Fibroblast of the conjunctiva (primary cell): ENCODE measurements at places on chromosomes 7 and 10.

DNA sequence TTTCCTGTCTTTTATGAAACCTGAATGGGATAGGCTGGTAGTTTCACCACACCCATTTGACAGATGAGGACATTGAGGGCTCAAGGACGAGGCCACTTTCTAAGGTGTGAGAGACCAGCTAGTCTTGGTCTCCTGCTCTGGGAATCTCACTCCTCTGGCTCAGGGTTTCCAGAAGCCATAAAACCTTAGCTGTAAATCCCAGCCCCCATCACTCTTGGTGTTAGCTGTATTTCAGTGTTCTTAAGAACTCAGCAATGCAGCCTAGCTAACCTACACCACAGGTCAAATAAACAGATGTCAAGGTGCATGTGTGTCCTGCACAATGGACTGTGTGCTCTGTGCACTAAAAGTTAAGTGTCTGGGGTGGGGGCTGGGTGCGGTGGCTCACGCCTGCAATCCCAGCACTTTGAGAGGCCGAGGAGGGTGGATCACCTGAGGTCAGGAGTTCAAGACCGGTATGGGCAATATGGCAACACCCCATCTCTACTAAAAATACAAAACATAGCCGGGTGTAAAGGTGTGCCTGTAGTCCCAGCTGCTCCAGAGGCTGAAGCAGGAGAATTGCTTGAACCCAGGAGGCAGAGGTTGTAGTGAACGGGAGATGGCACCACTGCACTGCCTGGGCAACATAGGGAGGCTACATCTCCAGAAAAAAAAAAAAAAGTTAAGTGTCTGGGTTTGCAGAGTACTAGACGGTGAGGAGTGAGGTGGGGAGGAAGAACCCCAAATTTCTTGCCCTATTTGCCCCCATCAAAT, 567 bp upstream of the EPO start:
- peak; percentile 37 for DNase-seq

DNA sequence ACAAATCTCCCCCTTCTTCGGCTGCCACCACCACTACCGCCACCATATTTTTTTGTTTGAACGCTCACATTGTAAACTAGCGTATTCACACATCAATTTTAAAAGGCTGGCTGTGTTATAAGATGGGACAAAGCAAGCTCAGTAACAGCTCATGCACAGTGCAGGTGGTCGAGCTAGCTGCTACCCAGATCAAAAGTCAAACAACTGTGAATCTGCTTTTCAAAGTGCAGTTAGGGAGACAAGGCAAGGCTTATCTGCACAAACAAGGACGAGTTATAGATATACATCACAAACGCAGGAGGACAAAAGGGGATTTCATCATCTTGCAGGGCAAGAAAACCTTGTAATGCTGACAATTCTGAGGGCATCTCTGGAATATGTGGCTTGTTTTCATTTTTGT, 231.6 kb downstream of the VTI1A start:
- DNase-seq: no peak

DNA sequence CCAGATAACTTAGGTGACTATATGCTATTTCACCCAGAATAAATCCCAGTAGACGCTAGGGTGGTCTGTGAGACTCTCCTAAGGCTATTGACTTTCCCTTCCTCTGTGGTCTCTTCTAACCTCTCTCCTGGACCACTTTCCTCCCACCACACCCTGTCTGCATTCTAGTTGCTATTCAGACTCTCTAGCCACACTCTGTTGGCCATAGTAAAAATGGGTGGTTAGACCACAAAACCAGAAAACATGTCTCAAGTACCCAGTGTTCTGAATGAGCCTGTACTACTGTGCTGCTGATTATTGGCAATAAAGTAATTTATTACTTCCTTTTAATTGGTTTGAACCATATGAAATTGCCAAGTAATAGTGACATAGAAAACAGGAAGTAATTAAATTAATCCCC, 240.8 kb downstream of the KIF20B start:
- no peak for DNase-seq

DNA sequence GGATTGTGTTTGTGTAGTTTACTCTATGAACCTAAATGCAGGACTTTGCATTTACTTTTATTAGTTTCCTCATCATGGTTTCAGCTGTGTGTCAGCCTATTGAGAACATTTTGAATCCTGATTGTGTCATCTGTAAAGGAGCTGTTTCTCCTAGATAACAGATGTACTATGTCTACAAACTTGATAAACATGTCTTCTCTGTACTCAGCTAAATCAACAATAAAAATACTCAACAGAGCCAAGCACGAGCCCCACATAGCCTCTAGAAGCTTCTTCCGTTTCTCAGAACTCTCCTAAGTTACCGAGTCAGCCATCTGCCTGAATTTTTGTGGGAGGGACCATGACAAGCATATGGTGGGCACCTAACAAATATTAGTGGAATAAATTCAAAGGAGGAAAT, 234.7 kb downstream of the SKAP2 start:
- DNase-seq: no peak

GRCh38 chr7:129052441-129052840, 2.5 kb downstream of the TNPO3 start:
- no peak for DNase-seq

- no peak for DNase-seq
These were observed 1.7 kb downstream of the EGFR start for GRCh38 chr7:55020466-55020871.

DNA sequence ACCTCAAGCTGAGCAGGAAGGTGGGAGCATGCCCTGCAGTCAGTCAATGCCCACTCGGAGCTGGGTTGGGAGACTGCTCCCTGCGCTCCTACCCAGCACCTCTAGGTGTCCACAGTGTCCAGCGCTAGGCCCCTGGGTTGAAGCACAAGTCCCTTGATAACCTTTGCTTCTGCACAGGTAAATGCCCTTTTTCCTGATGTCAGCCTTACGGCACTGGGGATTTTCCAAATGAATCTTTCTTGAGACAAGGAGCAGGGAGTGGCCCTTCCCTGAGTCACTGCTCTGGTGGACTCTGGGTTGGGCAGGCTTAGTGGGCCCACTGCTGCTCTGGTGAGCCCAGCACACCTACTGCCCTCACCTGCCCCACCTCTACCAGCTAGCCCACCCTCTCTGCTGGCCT, 61.9 kb upstream of the OPN4 start:
- no peak for DNase-seq

DNA sequence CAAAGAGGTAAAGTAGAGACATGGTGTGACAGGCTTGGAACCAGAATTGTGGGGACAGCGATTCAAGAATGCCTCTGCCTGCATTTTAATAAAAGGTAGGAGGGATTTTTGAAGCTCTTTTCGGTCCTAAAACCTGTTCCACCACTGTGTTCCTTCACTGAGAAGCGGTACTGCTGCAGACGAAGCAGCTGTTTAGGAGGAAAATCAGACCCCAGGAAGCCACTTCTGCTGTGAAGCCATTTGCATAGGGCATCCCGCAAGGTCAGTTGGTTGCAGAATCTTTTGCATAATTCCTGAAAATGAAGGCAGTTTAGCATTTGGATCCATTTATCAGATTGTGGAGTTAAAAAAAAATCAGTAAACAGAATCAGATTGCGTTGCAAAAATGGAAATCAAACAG, 183.3 kb upstream of the PRKCQ start:
- DNase-seq: no peak

DNA sequence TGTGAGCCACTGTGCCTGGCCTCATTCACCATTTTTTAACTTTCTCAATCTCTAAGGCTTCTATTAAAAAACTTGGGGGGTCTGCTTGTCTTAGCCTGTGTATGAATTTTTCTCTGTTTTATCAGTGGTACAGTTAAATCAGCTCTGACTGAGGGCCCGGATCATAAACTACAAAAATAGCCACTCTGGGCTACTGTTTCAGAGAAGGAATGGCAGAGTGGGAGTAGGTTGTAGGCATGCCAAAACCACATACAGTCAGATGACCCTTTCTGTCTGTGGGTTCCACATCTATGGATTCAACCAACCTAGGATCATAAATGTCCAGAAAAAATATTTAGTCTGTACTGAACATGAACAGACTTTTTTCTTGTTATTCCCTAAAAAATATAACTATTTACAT, 21.3 kb downstream of the TBC1D12 start:
- DNase-seq: no peak

GRCh38 chr10:101000915-101001658, 1.5 kb downstream of the LZTS2 start:
- DNase-seq: peak; percentile 77

- no peak for DNase-seq
These were observed 184.7 kb downstream of the MAGI2 start for GRCh38 chr7:79268730-79269129.

DNA sequence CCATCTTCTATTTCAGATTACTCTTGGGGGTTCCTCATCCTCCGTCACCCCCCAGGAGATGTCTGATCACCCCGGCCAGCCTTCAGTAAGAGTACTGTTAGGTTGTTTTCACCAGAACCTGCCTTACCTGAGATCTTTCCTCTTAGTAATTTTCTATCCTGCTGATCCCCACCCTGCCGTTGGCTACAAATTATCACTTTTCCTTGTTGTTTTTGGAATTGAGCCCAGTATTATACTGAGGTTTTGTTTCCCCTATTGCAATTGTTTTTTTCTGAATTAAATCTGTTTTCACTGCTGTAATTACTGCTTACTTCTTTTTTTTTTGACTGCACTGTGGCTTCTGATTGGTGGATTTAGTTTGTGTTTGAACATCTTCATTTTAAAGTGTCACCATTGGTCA, 14.7 kb downstream of the SPAM1 start:
- DNase-seq: no peak

DNA sequence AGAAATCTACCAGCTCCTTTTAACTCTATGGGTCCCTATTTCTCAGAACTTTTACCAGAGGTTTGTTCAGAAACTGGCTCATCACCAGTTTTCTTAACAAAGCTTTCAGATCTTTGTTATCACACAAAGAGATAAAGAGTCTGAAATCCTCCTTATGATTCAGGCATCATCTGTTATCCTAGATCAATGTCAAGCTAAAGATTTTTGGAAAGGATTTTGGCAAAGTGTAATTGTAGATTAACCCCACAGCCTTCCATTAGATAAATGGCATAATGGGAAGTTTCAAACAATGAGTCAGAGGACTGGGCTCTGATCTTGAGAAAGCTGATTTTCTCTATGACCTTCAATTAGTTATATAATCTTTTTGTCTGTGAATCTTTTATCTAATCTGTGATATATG, 192.2 kb downstream of the NXPH1 start:
- no peak for DNase-seq

DNA sequence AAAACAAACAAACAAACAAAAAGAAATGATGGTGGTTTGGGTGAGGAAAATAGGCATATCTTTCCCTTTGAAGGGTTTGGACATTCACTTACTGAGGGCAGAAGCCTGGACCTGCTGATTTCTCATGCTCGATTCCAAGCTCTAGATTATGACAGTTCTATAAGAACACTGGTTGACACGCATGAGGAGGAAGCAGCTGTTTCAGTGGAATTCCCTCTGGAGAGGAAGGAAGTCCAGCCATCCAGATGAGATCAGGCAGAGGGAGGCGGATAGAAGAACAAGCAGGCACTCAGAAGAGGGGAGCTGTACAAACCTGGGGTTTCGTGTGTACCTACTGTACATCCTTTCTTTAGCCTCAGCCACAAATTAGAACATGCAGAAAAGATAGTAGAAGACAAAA, 691.9 kb downstream of the INHBA start:
- no peak for DNase-seq

DNA sequence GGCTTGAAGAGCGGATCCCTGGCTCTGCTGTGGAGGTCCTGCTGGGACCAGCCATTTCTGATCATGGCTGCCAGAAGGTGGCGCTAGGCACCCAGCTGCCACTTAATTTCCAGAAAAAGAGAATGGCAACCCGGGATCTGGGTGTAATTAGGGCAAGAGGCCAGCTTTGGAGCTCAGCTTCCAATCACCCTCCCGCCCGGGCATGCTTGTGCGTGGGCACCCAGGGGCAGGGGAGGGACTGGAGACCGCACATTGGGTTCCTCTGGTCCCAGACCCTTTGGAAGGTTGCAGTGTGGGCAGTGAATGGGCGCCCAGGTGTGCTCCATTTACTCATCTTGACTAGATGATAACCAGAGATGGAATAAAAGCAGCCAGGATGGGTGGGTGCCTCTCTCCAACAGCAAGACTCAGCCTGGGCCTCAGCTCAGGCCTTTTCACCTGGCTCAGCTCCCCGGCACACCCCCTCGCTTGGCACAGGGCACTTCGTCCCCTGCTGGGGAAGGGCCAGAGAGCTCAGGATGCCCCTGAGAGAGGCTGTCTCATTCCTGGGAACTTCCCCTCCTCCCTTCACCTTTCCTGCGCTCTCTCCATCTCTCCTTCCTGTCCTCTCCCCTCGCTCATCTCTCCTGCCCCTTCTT, 14.7 kb downstream of the FAM241B start:
- DNase-seq: peak; percentile 22

GRCh38 chr10:31242902-31243301, 76.1 kb upstream of the ZEB1 start:
- DNase-seq: peak; percentile 87

DNA sequence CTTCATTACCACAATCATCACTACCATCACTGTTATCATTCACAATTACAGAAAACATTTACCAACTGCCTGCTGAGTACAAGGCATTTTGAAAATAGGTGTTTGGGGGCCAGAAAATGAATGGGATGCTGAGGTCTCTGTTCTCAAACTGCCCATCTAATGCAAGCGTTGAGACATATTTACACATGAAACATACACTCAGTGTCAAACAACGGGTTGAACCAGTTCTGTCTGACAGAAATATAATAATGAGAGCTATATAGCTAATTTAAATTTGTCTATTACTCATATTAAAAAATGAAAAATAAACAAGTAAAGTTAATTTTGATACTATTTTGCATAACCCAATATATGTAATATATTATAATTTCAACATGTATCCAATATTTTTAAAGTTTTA, 303.1 kb downstream of the KCNMA1 start:
- DNase-seq: no peak
